Stimulated activated CD4-positive, alpha-beta T cell treated with anti-CD3 and anti-CD28 coated beads, Interleukin-1b, Interleukin-23, amount 100 ng/mL, for 1 hour (primary cell): ENCODE measurements at places on chromosomes 1 and 21.

DNA sequence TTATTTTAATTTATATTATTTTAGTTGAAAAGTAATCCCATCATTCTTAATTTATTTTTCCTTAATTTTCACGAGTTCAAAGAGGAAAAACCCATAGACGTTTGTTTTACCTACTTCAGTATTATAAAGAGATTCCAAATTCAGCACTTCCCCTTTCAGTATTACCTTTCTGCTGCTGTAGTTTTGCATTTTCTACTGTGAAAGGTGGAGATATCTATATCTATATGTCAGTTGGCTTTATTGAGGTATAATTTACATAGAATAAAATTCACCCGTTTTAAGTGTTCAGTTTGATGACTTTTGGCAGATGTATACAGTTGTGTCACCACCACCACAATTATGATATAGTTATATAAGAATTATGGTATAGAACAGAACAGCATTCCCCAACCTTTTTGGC, 33.0 kb downstream of the MAST2 start:
- no peak for DNase-seq

GRCh38 chr1:217004776-217005436, 281.7 kb upstream of the ESRRG start:
- DNase-seq = no peak

DNA sequence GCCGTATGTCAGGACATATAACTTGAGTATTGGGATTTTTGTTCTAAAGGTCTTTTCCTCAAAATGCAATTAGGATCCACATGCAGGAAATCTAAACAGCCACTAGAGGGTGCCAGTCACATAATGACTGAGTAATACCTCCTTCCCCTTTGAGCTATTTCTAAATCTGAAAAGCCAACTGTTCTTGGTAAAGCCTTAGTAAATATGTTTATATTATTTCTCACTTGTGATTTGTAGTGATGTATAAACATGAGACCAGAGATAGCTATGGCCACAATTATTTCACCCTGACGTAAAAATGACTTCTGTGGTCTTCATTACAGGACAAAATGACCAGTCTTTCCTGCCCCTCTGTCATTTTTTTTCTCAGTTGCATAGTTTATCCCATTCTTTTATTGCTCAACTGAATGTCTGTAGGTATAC, 41.0 kb upstream of the DR1 start:
- peak; percentile 10 for DNase-seq

- DNase-seq = no peak
Observed at GRCh38 chr1:117616356-117616755, 10.5 kb downstream of the TENT5C start.

DNA sequence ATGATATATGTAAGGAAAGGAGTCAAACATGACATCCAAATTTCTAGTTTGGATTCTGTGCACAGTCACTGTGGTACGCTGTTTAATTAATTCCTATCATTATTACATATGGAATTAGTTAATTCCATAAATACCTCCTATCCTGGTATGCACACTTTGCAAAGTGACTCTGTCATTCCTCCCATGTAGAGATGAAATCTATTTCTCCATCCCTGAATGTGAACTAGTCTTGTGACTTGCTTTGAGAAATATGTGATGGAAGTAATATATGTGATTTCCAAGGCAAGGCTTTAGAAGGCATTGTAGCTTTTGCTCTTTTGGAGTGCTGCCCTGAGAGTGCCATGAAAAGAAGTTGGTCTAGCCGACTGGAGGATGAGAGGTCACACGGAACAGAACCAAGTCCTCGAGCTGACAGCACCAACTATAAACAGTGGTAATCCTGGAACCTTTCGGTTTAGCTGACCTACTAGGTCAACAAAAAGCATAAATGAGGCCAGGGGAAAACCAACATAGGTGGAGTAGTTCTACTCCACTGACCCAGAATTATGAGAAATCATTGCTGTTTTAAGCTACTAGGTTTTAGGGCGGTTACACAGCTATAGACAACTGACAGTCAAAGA, 1.5 kb downstream of the SELENOF start:
- DNase-seq = no peak

- DNase-seq = no peak
Observed at GRCh38 chr1:210687582-210688279, 359.0 kb downstream of the HHAT start.

GRCh38 chr1:228180271-228180958, 14.8 kb downstream of the IBA57 start:
- DNase-seq = no peak
